Neural progenitor cell (in vitro differentiated cells): ENCODE measurements at places on chromosomes 7 and 10. TPM values are rescaled to one million over a fixed set of nuclear protein-coding genes. Genes with fewer than 3 reads are reported as not detected.

DNA sequence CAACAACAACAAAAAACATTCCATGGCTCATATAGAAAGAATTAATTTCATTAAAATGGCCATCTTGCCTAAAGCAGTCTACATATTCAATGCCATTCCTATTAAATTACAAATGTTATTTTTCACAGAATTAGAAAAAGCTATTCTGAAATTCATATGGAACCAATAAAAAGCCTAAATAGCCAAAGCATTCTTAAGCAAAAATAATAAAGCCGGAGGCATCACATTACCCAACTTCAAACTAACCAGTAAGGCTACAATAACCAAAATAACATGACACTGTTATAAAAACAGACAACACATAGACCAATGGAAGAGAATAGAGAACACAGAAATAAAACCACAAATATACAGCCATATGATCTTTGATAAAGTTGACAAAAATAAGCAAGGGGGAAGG lies 330.4 kb downstream of the KIF20B start:
- H3K27me3 ChIP-seq, result no peaks in the 10 kb centered on the region
- H3K4me1 ChIP-seq, result no peaks in the 10 kb centered on the region
- no peak for DNase-seq
- H3K27ac ChIP-seq, result no peak overlapping the region
- no peaks in the 10 kb centered on the region for H3K36me3 ChIP-seq
- H3K4me3 ChIP-seq, result no peak overlapping the region

- no peak overlapping the region for H3K4me3 ChIP-seq
- no peak overlapping the region for H3K27ac ChIP-seq
- peaks cover 36% of the 10 kb centered on the region for H3K4me1 ChIP-seq
- no peak for DNase-seq
- H3K27me3 ChIP-seq, result no peaks in the 10 kb centered on the region
Measured at GRCh38 chr7:137755427-137755826, 91.3 kb downstream of the DGKI start.

DNA sequence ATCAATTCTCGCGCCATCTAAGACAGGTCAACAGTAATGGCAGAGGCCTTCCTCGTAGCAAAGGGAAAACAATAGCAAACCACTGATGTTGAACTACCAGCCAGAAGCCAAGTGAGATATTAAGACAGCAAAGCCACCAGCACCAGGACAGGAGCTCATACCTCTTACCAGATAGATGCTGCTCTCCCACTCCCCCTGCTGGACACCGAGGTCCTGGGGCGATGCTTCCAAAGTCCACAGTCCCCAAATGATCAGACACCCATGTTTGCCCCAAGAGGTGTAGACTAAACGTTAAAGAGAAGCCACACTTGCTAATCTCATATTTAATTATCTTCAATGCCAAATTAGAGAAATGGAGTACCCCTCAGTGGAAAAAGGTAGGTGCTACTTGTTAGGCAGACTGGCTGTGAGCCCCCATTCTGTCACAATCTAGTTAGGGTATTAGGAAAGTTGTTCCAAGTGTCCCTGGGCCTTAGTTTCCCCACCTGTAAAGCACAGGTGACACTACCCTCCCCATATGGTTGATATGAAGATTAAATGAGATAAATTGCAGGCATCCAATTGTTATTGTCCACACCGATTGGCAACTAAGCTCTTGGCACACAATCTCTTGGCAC lies 39.9 kb downstream of the TOMM7 start:
- no peak overlapping the region for H3K4me3 ChIP-seq
- no peaks in the 10 kb centered on the region for H3K36me3 ChIP-seq
- peak; percentile 76 for DNase-seq
- no peak overlapping the region for H3K27ac ChIP-seq
- peaks cover 12% of the 10 kb centered on the region for H3K4me1 ChIP-seq

GRCh38 chr7:124754576-124755268 lies 10.9 kb downstream of the GPR37 start:
- H3K27me3 ChIP-seq, result no peaks in the 10 kb centered on the region
- DNase-seq, result no peak
- H3K27ac ChIP-seq, result no peak overlapping the region
- H3K4me3 ChIP-seq, result no peak overlapping the region
- no peaks in the 10 kb centered on the region for H3K36me3 ChIP-seq

GRCh38 chr7:94111009-94111408 lies 106.9 kb upstream of the BET1 start:
- no peaks in the 10 kb centered on the region for H3K4me1 ChIP-seq
- H3K4me3 ChIP-seq, result no peak overlapping the region
- H3K27ac ChIP-seq, result no peak overlapping the region

GRCh38 chr7:41977151-41977651 lies 259.8 kb downstream of the GLI3 start:
- peak; percentile 63 for DNase-seq
- H3K27ac ChIP-seq, result peak overlapping the region; percentile 44
- H3K36me3 ChIP-seq, result peaks cover 4% of the 10 kb centered on the region
- peaks cover 19% of the 10 kb centered on the region for H3K4me1 ChIP-seq
- H3K4me3 ChIP-seq, result no peak overlapping the region
- H3K27me3 ChIP-seq, result no peaks in the 10 kb centered on the region

GRCh38 chr7:16754856-16755317 lies 1.3 kb downstream of the TSPAN13 start:
- no peaks in the 10 kb centered on the region for H3K36me3 ChIP-seq
- DNase-seq, result no peak
- peaks cover 6% of the 10 kb centered on the region for H3K4me1 ChIP-seq
- peaks cover 15% of the 10 kb centered on the region for H3K27me3 ChIP-seq
- H3K27ac ChIP-seq, result no peak overlapping the region

DNA sequence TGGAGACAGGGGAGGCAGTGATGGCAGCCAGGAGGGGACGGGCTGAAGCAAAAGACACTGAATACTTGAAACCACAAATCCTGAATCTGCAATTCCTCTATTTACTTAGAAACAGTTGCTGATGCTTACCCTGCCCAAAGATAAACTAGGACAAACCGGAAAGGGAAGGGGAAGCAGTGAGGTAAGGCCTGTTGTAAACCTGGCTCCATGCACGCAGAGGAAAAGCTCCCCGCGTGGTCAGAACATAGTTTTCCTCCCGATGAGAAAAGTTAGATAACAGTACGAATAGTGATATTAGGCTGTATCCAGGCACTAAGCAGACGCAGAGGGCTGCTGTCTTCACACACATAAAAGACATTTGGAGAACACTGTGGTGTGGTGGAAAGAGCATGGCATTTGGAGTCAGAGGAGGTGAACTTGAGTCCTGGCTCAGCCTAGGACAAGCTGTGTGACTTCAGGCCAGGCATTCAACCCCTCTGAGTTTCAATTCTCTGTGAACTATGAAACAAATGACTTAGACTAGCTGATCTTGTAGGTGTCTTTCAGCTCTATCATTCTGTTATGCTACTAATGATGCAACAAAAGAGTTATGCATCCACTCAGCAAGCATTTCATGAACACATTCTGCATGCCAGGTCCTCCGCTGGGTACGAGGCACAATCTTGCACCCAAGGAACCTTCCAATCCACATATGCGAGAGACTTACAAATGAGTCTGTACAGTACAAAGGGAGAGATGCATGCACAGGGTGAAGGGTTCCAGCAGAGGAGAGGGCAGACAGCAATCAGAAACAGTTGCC lies 80.9 kb downstream of the SORBS1 start:
- H3K4me1 ChIP-seq, result peaks cover 21% of the 10 kb centered on the region
- no peak overlapping the region for H3K4me3 ChIP-seq
- H3K36me3 ChIP-seq, result no peaks in the 10 kb centered on the region
- no peaks in the 10 kb centered on the region for H3K27me3 ChIP-seq

- no peaks in the 10 kb centered on the region for H3K4me1 ChIP-seq
- H3K4me3 ChIP-seq, result no peak overlapping the region
- peaks cover 17% of the 10 kb centered on the region for H3K27me3 ChIP-seq
- no peaks in the 10 kb centered on the region for H3K36me3 ChIP-seq
Measured at GRCh38 chr10:69786791-69787190, 14.9 kb upstream of the COL13A1 start.

DNA sequence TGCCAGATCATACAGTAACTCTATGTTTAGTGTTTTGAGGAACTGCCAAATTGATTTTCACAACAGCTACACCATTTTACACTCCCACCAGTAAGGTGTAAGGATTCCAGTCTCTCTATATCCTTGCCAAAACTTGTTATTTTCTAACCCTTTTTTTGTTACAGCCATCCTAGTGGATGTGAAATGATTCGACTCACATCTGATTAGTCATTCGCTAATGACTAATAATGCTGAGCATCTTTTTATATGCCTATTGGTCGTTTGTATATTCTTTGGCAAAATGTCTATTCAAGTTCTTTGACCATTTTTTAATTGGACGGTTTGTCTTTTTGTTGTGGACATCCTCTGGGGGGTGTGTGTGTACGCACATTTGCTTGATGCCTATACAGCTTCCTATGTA lies 142.8 kb downstream of the DGKB start:
- no peak overlapping the region for H3K27ac ChIP-seq
- H3K4me3 ChIP-seq, result no peak overlapping the region
- no peaks in the 10 kb centered on the region for H3K4me1 ChIP-seq
- H3K27me3 ChIP-seq, result no peaks in the 10 kb centered on the region
- DNase-seq, result no peak

DNA sequence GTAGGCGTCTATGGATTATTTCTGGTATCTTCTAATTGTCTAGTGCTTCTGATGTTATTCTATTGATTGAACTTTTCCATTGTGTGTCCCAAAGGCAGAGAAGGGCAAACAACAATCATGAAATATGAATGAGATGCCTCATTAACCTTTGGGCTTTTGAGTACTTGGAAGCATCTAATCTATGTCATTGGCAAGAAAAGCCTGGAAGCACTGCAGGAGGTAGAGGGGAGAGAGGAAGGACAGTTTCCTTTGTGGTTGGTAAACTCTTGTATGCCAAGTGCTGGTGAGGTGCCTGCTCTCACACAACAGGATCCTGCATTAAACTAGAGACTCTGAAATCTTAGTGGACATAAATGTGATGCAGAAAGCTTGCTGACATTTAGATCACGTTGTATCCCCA lies 155.2 kb upstream of the TPK1 start:
- H3K27ac ChIP-seq, result no peak overlapping the region
- H3K36me3 ChIP-seq, result no peaks in the 10 kb centered on the region
- no peak overlapping the region for H3K4me3 ChIP-seq
- no peak for DNase-seq
- H3K4me1 ChIP-seq, result no peaks in the 10 kb centered on the region

DNA sequence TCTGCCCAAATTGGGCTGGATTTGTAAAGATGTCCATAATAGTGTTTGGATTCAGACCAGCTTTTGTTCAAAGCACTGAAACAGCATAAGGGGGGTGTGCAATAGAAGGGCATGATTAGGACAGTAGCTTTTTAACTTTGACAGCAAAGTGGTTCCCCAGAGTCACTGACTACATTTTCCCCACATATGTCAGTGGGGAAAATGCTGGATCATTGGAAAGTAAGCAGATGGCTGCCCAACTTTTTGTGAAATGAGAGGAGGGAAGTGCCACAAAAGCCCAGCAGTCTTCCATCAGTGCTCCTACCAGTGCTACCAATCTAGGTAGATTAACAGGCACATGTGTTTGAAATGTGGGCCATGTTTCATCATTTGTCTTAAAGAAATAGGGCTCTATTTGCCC lies 162.8 kb downstream of the FZD1 start:
- DNase-seq, result no peak
- H3K36me3 ChIP-seq, result peaks cover 4% of the 10 kb centered on the region
- no peak overlapping the region for H3K4me3 ChIP-seq

GRCh38 chr10:133260895-133261725 lies 15.6 kb downstream of the ADAM8 start:
- H3K27me3 ChIP-seq, result peaks cover 29% of the 10 kb centered on the region
- peak overlapping the region; percentile 87 for H3K4me3 ChIP-seq
- H3K4me1 ChIP-seq, result peaks cover 15% of the 10 kb centered on the region
- H3K36me3 ChIP-seq, result no peaks in the 10 kb centered on the region

DNA sequence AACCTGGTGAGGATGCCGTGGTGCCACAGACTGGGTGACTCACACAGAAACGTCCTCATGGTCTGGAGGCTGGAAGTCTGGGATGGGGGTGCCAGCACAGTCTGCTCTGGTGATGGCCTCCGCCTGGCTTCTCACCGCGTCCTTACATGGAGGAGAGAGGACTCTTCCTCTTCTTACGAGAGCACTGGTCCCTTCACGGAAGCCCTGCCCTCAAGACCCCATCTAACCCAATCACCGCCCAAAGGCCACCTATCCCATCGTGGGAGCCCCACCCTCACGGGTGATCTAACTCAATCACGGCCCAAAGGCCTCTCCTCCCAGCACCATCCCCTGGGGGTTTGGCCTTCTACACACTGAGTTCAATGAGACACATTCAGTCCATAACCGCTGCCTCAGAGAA lies 137.7 kb downstream of the PTPRN2 start:
- no peak overlapping the region for H3K27ac ChIP-seq
- H3K4me1 ChIP-seq, result no peaks in the 10 kb centered on the region
- no peak overlapping the region for H3K4me3 ChIP-seq
- H3K27me3 ChIP-seq, result no peaks in the 10 kb centered on the region
- H3K36me3 ChIP-seq, result no peaks in the 10 kb centered on the region
- no peak for DNase-seq

GRCh38 chr7:151320263-151320845 lies 21.3 kb upstream of the NUB1 start:
- H3K4me3 ChIP-seq, result no peak overlapping the region
- H3K4me1 ChIP-seq, result no peaks in the 10 kb centered on the region
- no peaks in the 10 kb centered on the region for H3K36me3 ChIP-seq
- no peaks in the 10 kb centered on the region for H3K27me3 ChIP-seq

- no peak for DNase-seq
- no peaks in the 10 kb centered on the region for H3K27me3 ChIP-seq
- no peak overlapping the region for H3K4me3 ChIP-seq
Measured at GRCh38 chr10:43822631-43823580, 174.2 kb upstream of the ZNF32 start.

- no peak overlapping the region for H3K4me3 ChIP-seq
- H3K4me1 ChIP-seq, result no peaks in the 10 kb centered on the region
- H3K27ac ChIP-seq, result no peak overlapping the region
- no peak for DNase-seq
- H3K36me3 ChIP-seq, result peaks cover 3% of the 10 kb centered on the region
- H3K27me3 ChIP-seq, result no peaks in the 10 kb centered on the region
Measured at GRCh38 chr10:99125879-99126278, 109.8 kb downstream of the HPSE2 start.

- H3K27ac ChIP-seq, result no peak overlapping the region
- H3K27me3 ChIP-seq, result peaks cover 41% of the 10 kb centered on the region
- no peak overlapping the region for H3K4me3 ChIP-seq
- H3K4me1 ChIP-seq, result no peaks in the 10 kb centered on the region
Measured at GRCh38 chr7:127390186-127390816, 2.2 kb downstream of the ZNF800 start.

The TYW1B gene
- total RNA-seq, result 3.6 and 4.4 TPM in 2 replicates

The NAMPT gene
- 84.8 and 143 TPM in 2 replicates for total RNA-seq

The C10orf53 gene
- total RNA-seq, result not detected in 2 replicates

The LIPJ gene
- 0.06 and 0.39 TPM in 2 replicates for total RNA-seq

The TMEM229A gene
- total RNA-seq, result 0.06 TPM in 1 of 2 replicates, not detected in the other

The HKDC1 gene
- total RNA-seq, result 0.30 TPM in 1 of 2 replicates, not detected in the other
